ENCODE measurements at places on chromosomes 2 and 18.

DNA sequence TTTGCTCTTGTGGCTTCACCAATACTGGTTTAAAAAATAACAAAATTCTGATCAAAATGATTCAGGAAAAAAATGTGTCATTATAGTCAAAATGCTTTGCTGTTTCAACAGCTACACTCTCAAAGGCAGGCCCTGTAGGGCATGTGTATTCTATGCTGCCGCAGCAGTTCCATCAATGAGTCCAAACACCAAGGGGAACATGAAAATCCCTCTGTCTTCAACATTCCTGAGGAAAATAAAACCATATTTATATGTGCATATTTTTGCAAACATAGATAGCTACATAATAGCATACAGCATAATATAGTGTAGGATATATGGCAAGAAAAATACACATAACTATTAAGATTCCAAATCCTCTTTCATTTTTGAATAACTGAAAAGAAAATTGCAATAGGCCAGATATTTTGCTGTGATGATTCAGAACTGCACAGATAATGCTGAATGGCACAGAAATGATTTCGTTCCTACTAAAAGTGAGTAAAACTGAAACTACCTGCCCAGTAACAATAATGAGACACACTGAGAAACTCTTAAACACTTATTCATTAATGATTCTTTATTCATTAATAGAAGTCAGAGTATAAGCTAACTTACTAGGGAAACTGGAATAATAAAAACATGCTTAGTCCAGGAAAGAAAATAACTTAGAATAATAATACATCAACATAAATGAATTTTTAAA is 343.8 kb downstream of the SUCLG1 start:
- no peak for DNase-seq

DNA sequence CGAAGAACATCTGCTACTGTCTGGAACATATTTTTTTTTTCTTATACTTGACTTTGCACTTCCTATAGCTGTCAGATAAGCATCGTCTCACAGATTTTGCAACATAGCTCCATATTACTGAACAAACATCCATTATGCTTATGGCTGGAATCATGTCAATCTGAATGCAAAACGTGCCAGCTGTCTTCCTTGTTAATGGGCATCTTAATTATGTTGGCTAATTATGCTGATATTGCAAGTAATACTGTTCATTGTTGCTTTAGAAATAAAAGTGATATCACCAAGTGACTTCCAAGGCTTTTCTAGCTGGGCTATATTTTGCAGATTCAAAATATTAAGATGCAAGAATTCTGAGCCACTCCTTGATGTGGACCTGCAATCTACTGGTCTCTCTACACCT is 176.8 kb downstream of the ARL4C start:
- DNase-seq: no peak

DNA sequence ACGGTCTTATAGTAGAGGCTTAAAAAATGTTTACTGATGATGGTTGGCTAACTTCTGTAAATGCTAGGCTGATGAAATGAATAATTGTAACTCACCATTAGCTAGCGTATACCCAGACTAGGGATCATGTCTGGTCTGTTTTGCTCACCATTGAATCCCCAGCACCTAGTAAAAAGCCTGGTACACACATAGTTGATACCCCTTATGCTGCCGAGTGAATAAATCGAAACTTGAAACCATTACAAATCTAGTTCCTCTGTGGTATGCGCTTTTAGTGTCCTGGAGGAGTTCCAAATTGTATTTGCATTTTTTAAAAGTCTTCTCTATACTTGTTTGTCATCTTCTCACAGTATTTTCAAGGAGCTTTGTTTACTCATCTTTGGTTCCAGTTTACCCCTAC is 1.3 kb downstream of the TAF1B start:
- no peak for DNase-seq

- no peak for DNase-seq
Observed at GRCh38 chr18:74204526-74205152, 56.3 kb downstream of the TIMM21 start.

DNA sequence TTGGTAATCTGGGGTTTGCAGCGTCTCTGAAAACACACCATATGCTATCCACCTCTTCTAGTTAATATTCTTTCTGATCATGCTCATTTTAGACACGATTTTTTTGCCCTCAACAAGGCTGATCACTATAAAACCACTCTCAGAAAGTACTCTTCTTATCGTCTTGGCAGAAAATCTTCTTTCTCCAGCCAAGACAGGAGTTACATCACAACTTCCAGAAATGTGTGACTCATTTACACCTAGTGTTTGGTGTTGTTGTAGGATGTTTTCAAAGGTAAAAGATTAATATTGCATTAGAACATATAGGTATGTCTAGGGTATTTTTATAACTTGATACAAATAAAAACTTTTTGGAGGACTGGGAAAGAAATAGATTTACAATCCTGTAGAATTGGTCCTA is 138.5 kb upstream of the NETO1 start:
- no peak for DNase-seq

DNA sequence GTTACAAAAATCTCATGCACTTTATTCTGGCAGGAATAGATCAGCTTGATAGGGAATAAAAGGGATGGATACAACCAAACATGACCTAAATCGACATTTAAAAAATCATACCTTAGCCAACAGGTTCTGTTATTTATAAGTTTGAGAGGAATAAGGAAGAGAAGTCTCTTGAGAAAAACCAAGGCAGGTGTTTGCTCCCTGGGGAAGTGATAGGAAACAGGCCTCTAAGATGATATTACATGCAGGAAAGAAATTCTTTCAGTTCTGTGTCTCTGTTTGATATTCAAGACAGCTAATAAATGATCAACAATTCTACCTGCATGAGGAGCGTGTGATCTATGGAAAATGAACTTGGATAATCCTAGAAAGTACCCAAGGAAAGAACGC is 184.8 kb upstream of the ZEB2 start:
- no peak for DNase-seq

DNA sequence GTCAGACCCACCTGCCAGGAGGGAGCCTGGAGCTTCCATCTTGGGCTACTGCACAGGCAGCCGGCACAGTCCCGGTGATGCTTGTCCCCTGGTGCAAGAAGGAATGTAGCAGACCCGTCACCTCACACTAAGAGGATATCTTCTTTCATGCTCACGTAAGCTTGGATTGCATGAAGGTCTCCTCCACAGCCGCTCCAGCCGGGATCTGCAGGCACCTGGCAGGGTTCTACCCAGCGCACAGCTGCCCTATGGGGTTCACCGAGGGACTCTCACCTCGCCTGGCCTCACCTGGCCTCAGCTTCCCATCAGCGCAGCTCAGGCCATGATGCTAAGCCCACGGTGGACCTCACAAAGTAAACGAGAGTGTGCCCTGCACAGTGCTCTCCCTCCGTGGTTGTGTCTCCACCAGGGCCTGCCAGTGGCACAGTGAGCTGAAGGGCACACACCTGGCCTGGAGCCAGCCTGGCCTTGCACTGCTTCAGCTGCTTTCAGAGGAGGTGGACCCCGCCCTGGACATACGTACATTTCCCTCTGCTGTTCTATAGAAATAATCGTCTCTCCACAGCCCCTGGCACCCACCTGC is 239.1 kb downstream of the SEPTIN10 start:
- DNase-seq: no peak

DNA sequence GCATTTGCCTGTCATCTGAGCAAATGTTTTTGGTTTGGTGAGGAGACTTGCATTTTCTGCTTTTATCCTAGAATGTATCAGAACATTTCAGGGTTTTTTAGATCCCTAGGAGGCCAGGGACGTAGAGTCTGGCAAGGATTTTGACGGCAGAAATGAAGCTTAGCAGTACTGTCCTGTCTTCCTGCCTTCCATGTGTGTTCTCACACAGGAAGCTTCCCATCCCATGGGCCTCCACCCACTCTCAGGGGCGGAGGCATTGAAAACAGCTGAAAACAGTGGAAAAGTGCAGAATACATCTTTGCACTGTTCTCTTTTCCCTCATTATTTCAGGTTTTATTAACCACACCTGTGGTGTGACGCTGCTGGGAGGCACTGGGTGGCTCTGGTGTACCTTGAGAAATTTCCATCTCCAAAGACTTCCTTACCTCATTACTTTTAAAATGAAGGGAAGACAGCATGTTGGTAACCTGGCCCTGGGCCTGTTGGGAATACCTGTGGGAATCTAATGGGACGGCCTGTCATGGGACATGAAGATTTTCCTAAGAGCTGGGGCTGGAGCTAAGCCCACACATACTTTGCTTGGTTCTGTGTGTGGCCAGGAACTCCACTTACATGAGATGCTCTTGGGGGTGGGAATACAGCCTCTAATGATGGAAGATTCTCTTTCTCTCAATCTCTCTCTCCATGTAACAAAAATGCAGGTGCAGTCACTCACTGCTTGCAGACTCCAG is 20.5 kb downstream of the PCARE start:
- DNase-seq: no peak

DNA sequence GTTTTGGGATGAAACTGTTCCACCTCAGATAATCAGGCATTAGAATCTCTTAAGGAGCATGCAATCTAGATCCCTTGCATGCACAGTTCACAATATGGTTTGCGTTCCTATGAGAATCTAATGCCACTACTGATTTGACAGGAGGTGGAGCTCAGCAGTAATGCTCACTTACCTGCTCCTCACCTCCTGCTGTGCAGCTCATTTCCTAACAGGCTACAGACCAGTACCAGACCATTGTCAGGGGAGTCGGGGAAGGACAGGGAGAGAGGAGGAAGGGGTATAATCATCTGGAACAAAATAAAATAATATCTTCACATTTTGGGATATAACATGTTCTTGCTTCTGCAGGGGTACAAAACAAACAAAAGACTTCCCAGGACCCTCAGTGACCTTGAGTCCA is 532.0 kb upstream of the FSHR start:
- no peak for DNase-seq

DNA sequence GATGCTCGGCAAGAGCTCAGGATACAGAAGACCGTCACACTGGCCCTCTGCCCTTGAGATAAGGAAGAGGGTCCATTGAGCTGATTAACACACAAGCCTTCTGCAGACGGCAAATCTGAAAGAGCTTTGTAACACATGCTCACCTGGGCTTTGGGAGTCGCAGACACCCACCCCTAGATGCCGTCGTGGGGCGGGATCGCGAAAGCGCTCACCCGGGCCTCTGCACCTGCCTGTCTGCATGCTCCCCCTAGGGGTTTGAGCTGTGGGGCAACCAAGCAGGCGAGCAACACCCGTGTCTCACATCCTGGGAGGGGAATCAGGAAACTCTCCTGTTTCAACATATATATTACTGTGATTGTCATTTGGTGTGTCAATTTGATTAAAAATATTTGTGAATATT is 99.8 kb upstream of the KCNH7 start:
- DNase-seq: no peak

GRCh38 chr2:54386585-54386984 is 69.5 kb upstream of the SPTBN1 start:
- no peak for DNase-seq

GRCh38 chr18:21457179-21457535 is 143.3 kb downstream of the ESCO1 start:
- no peak for DNase-seq

DNA sequence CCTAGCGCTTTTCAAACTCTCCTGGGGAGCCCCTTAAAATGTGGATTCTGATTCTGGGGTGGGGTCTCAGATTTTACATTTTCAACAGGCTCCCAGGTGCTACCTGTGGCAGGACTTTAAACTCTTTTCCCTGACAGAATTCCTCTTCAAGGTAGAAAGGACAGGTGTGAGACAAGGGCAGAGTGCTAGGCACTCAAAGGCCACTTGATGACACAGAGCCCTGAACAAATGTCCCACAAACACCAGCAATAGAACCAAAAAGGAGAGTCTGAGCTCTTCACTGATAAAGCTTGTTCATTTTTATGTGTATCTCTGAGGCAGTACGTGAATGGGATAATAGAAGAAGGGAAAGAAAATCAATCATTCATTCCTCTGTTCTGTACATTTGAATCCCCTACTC is 77.7 kb upstream of the PELI1 start:
- no peak for DNase-seq

DNA sequence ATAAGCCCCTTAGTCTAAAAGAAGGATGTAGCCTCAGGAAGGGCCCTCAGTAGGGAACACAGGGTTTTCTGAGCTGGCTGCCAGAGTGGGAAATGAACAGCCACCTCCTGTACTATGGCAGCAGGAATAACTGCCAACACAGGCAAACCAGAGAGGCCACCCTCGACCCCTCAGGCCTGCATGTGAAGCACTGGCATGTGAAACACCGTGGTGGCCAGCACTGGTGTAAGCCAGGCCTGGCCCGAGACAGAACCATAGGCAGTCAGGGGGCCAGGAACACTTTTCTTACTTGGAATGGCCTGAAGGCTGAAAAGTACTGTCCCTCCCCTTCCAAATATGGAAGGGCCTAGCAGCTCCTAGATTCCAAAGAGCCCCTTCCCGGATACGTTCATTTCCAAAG is 28.2 kb downstream of the SFXN5 start:
- no peak for DNase-seq

DNA sequence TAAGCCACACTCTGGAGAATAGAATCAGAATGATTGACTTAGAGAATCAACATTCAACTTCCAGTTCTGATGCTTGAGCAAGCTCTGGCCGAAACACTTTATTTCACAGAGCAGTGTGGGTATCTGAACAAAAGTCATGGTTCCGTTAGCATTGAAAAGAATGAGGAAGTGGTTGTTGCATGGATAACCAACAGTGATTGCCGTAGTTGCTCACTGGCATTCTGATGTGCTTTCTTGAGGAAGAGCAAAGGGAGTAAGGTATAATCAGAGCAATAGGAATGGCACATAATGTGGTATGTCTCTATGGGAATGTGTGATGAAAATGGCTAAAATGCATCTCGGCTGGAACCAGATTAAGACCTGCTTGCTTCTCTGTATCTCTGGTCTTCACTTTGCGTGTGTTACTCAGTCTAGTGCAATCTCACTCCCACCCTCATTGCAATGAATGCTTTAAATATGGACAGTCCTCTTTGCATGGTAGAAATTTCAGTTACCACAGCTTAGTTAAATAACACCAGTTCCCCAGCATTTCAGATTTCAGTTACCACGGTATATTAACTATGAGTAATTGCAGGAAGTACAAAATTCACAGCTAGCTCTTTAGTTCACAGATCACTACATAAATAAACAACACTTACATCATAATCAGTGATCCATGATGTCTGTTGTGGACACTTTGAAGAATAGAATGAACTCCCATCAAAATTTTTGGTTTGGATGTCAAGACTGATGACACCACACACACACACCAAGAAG is 7.8 kb upstream of the RAB12 start:
- no peak for DNase-seq

- no peak for DNase-seq
Observed at GRCh38 chr2:64259312-64259711, 115.1 kb upstream of the PELI1 start.

Measured in stimulated activated CD4-positive, alpha-beta T cell treated with anti-CD3 and anti-CD28 coated beads, Interleukin-15, amount 100 ng/mL, for 1 hour (primary cell).